Panc1 (cell line): ENCODE measurements at places on chromosomes 5 and 9. TPM values are rescaled to one million over a fixed set of nuclear protein-coding genes. Genes with fewer than 3 reads are reported as not detected.

DNA sequence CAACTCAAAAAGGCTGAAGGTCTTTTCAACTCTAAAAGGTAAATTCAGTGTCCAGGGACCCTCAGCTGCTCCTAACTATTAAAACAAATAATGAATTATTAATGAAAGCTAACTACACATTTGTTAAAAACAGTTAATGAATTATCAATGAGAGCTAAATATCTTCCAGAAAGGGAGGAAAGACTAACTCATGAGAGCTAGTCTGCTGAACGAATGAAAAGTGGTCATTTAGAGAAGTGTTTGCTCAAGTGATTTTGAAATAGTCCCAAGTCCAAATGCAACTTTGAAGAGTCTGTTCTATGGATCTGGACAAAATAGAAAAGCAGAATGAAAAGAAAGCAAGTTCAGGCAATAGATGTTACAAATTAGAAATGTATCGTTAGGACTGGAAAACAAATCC, 133.9 kb upstream of the SPEF2 start:
- no peak overlapping the region for H3K4me3 ChIP-seq
- no peak for DNase-seq
- no peaks in the 10 kb centered on the region for H3K36me3 ChIP-seq
- no peak overlapping the region for H3K27ac ChIP-seq
- H3K4me1 ChIP-seq = no peaks in the 10 kb centered on the region

GRCh38 chr5:119322312-119322947, 33.4 kb upstream of the TNFAIP8 start:
- DNase-seq = no peak
- no peaks in the 10 kb centered on the region for H3K27me3 ChIP-seq
- H3K36me3 ChIP-seq = no peaks in the 10 kb centered on the region

Gene FAM169A
- 23.1 TPM for total RNA-seq

Gene FOXD4L6
- not detected for total RNA-seq

DNA sequence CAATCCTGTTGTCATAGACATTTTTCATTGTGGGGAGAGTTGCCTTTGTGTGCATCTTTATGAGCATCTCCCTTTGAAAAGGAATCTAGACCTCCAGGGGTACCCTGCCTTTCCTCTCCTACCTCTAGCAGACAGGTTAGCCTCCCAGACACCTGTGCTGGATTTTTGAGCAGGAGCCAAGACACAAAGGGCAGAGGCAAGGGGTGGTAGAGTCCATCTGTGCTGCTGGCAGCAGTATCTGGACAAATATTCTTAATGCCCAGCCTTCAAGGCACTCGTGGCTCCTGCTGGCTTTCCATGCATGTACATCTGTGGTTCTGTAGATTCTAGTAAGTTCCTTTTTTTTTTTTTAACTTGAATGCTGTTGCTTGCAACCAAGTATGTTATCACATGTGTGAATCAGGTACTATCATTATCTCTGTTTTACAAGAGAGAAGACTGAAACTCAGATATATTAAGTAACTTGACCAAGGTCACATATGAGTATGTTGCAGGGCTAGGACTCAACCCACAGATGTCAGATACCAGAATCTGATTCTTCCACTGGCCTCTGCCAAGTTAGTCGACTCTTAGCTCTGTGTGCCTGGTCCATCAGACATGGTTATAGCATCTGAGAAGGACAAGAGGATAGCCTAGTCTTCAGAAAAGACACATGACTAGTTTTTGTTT, 32.9 kb upstream of the GPR151 start:
- no peaks in the 10 kb centered on the region for H3K4me1 ChIP-seq
- H3K27me3 ChIP-seq = no peaks in the 10 kb centered on the region
- DNase-seq = no peak
- H3K27ac ChIP-seq = no peak overlapping the region

Gene DIPK1B
- total RNA-seq = 10.6 TPM

Gene ZFP2
- total RNA-seq = 1.2 TPM

Gene ANKRD33B
- total RNA-seq = 19.1 TPM

- no peak overlapping the region for H3K27ac ChIP-seq
- no peaks in the 10 kb centered on the region for H3K36me3 ChIP-seq
- no peak overlapping the region for H3K4me3 ChIP-seq
- H3K27me3 ChIP-seq = no peaks in the 10 kb centered on the region
These were observed 40.9 kb upstream of the GLDC start for GRCh38 chr9:6686396-6686795.

DNA sequence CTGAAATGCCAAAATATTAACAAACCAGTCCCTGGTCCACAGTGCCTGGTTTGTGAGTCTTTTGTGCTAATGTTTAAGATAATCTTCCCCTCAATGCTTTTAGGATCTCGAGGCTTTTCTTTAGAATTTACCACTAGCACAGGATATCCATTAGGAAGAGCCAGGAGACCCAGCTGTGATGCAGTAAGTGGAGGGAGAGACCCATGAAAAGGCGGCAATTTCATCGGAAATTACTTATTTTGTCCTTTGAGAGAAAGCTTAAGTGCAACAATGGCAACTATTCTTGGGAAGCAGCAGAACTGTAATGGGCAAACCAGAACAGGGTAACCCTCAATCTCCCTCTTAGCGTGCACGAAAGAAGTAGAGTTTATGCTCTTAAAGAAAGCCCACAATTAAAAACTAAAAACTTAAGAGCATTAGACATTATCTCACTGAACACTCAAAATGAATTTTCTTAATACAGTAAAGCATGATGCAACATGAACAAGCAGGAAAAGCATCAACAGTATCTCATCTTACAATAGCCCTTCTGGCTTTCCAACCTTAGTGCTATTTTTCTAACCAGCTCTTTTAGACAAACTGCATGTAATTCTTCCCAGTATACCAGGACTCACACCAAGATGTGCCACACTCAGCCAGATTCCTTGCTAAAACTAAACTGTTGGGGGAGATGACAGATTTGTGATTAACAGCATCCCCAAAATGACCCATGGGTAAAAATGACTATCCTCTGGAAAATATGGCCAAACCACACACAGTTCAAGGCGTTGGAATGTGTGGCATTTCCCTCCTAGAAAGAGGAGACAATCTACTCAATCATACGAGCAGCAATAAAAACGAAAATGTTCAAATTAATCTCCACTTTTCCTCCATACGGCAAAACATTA, 36.4 kb downstream of the PWWP2A start:
- DNase-seq = peak; percentile 54
- no peak overlapping the region for H3K4me3 ChIP-seq
- H3K4me1 ChIP-seq = peaks cover 25% of the 10 kb centered on the region
- H3K36me3 ChIP-seq = no peaks in the 10 kb centered on the region

GRCh38 chr9:3825721-3826120, 299.9 kb upstream of the RFX3 start:
- H3K36me3 ChIP-seq = no peaks in the 10 kb centered on the region
- H3K27ac ChIP-seq = no peak overlapping the region
- H3K4me1 ChIP-seq = no peaks in the 10 kb centered on the region

GRCh38 chr5:73946919-73947602, 321.1 kb downstream of the ARHGEF28 start:
- no peaks in the 10 kb centered on the region for H3K4me1 ChIP-seq
- no peak overlapping the region for H3K27ac ChIP-seq
- H3K36me3 ChIP-seq = no peaks in the 10 kb centered on the region
- H3K4me3 ChIP-seq = no peak overlapping the region

Gene SOHLH1
- not detected for total RNA-seq

DNA sequence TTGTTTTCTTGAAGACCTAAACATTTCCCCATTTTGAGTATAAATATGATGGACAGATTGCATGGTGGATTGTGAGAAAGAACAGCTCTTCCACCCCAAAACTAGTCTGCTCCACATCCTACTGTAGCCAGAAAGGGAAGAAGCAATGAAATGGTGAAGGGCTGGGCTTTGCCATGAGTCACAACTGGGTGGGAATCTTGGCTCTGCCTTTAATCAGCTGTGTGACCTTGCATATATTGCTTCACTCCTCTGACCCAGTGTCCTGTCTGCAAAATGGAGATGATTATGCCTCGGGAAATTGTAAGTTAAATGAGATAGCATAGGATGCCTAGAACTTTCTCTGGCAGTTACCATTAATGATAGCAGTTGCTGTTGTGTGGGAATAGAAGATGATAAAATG, 101.9 kb downstream of the PDE8B start:
- H3K36me3 ChIP-seq = no peaks in the 10 kb centered on the region
- H3K27ac ChIP-seq = no peak overlapping the region
- DNase-seq = no peak
- H3K27me3 ChIP-seq = peaks cover 2% of the 10 kb centered on the region; the same call in 1 of the 2 replicates
- no peaks in the 10 kb centered on the region for H3K4me1 ChIP-seq

DNA sequence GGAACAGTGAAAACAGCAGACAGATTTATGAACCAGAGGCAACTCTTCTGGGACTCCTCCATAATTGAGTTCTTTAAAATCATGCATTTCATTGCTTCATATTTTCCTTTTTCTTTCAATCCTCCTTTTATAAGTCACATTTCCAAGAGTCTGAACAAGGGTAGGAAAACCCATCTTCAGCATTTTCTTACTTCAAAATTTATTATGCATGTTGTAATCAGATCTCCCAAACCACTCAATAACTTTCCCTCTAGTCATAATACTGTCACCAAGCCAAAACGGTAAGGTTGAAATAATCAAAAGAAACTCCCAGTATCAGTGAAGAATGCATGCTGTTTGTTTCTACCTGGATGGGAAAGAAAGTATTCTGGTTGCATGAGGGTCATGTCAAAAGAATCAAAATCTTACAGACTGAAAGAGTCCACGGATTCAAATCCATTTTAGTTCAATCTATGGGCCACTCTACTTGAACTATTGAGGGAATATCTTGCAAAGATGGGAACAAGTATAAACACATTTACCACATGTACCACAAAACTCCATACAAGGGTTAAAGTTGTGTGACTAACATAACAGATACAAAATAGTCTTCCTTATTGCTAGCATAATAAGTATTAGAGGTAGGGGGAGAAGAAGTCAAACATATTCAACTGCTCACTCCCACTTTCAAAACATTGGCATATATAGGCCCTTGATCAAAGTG, 797.3 kb downstream of the MAT2B start:
- H3K4me3 ChIP-seq = no peak overlapping the region
- no peaks in the 10 kb centered on the region for H3K27me3 ChIP-seq
- H3K36me3 ChIP-seq = no peaks in the 10 kb centered on the region
- H3K4me1 ChIP-seq = no peaks in the 10 kb centered on the region

DNA sequence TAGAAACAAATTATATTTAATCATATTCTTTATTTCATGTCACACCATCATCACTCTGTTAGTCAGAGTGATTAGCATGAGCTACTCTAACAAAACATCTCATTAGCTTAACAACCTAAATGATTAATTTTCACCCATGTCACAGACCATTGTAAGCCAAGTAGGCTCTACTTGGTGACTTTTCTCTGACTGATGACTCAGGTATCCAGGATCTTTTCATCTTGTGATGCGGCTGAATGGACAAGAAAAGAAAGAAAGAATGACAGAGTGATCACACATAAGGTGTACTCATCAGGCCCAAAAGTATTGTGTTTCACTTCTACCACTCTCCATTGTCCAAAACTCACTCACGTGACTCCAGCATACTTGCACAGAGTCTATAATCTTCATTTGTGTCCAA, 299.3 kb downstream of the ANXA1 start:
- H3K27ac ChIP-seq = no peak overlapping the region
- DNase-seq = no peak
- H3K27me3 ChIP-seq = no peaks in the 10 kb centered on the region
- H3K4me3 ChIP-seq = no peak overlapping the region

- no peak overlapping the region for H3K4me3 ChIP-seq
- no peak for DNase-seq
- no peaks in the 10 kb centered on the region for H3K4me1 ChIP-seq
These were observed 82.0 kb downstream of the YIPF5 start for GRCh38 chr5:144088206-144089064.

GRCh38 chr5:39639618-39640089, 214.9 kb upstream of the DAB2 start:
- H3K4me1 ChIP-seq = no peaks in the 10 kb centered on the region; the same call in 1 of the 2 replicates
- H3K4me3 ChIP-seq = no peak overlapping the region
- H3K27ac ChIP-seq = 0 out of 2 replicates have a peak overlapping the region, but pooled peaks have one; percentile 45

- no peak overlapping the region for H3K4me3 ChIP-seq
- no peaks in the 10 kb centered on the region for H3K36me3 ChIP-seq
- H3K4me1 ChIP-seq = peaks cover 23% of the 10 kb centered on the region; the same call in 1 of the 2 replicates
- no peak for DNase-seq
- H3K27me3 ChIP-seq = no peaks in the 10 kb centered on the region
These were observed 635.4 kb downstream of the NR2F1-AS1 start for GRCh38 chr5:92945605-92946097.

DNA sequence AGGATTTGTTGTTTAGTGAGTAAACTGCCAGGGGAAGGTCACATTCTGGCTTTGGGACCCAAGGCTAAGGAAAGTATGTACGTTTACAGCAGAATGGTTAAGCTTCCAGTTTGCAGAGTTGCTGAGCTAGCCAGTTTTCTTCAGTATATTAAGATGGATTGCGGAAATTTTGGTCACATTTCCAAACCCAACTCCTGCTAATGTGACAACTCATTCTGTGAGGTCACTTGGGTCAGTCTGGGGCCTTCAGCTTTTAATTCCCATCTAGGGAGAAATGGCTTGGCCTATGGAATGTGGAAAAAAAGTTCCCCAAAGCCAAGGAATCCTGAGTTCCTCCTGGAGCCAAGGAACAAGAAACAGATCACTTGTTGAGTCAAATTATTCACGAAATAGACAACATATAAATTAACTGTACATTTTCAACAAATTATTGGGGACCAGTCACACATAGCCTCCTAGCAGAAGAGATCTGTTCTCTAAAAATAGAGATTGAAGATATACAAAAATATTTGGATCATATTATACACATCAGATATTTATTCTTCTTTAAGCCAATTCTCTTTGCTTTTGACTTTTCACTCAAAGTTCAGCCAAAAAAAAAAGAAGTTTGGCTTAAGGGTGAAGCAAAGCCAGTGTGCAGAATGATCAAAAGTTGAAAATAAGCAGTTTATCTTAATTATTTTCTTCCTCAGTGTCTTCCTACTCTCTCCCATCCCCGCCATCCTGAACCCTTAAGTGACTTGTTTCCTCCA, 8.8 kb downstream of the KCNV2 start:
- no peak overlapping the region for H3K27ac ChIP-seq
- no peak for DNase-seq
- H3K4me3 ChIP-seq = no peak overlapping the region
- no peaks in the 10 kb centered on the region for H3K4me1 ChIP-seq

GRCh38 chr9:133658442-133659431, 22.6 kb downstream of the DBH start:
- H3K27ac ChIP-seq = no peak overlapping the region
- H3K36me3 ChIP-seq = no peaks in the 10 kb centered on the region
- H3K27me3 ChIP-seq = no peaks in the 10 kb centered on the region; the same call in 1 of the 2 replicates
